ENCODE measurements at places on chromosomes 3 and 15. TPM values are rescaled to one million over a fixed set of nuclear protein-coding genes. Genes with fewer than 3 reads are reported as not detected.

DNA sequence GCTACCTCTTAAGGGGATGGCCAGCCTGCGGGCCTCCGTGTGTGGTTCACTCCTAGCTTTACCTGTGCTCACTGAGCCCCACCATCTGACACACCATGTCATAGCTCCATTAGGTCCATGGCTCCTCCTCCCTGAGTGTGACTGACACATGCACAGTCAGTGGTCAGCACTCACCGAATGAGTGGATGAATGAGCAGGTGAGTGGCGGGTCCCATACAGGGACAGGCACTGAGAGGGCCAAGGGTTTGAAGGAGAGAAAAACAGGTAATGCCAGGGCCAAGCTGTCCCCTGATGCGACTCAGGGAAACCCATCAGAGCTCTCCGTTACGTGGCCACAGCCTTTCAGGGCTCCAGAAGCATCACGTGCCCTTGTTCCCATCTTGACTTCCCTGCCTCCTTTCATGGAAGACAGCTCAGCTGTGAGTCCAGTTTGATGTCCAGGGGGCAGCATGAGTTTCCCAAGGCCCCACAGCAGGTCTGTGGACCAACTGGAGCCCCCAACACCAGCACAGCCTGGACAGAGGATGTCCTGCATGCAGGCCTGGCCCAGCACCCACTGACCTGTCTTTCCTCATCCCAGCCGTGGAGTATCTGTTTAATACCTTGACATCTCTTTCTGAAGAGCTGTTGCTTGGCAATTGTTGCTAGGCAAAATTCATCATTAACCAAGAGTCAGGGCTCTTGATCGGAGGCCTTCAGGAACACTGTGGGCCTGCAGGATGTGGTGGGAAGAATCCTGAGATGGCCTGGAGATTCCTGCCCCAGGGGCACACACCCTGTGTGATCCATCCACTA, 84.4 kb downstream of the PLXNA1 start:
- DNase-seq = no peak
- no peaks in the 10 kb centered on the region for H3K36me3 ChIP-seq
- H3K4me3 ChIP-seq = no peak overlapping the region
- no peaks in the 10 kb centered on the region for H3K27me3 ChIP-seq

- no peak overlapping the region for H3K4me3 ChIP-seq
- no peak overlapping the region for H3K27ac ChIP-seq
- H3K27me3 ChIP-seq = no peaks in the 10 kb centered on the region
These were observed 149.8 kb downstream of the MECOM start for GRCh38 chr3:169513672-169514071.

GRCh38 chr15:44735482-44736180, 697 bp upstream of the TRIM69 start:
- no peak overlapping the region for H3K4me3 ChIP-seq
- H3K27me3 ChIP-seq = no peaks in the 10 kb centered on the region
- peaks cover 20% of the 10 kb centered on the region for H3K4me1 ChIP-seq
- no peak for DNase-seq

DNA sequence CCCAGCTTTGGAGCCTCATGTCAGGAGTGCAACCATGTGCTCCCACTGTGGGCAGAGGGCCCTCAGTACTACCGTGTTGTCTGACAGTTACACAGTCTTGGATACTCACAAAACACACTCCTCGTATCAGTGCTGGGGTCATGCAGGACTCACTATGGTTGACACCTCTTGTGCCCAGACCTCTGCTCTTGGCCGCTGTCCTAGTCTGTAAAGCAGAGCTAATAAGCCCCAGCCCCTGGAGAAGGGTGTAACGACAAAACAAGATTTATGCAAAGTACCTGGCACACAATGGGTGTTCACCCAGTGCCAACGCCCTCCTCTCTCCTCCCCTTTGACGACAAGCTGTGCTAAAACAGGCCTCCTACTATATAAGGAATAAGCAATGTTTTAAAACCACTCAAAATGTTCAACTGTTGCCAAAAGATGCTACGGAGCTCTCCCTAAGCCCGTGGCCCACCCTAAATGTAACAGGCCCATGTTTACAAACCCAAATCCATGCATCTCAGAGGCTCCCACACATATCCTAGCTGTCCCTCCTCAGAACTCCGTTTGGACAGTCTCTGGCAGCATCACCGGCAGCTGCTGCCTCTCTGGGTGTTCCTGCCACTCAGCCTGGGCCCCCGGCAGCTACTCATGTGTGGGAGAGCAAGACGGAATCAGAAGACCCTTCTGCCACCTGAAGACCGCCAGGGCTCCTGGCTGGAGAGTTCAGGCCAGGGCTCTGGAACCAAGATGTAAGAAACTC, 65.8 kb downstream of the MRPL46 start:
- H3K4me1 ChIP-seq = no peaks in the 10 kb centered on the region
- H3K27me3 ChIP-seq = no peaks in the 10 kb centered on the region
- DNase-seq = no peak
- peak overlapping the region; percentile 18 for H3K27ac ChIP-seq
- no peaks in the 10 kb centered on the region for H3K36me3 ChIP-seq

- no peaks in the 10 kb centered on the region for H3K36me3 ChIP-seq
- no peak overlapping the region for H3K4me3 ChIP-seq
- H3K27me3 ChIP-seq = no peaks in the 10 kb centered on the region
- H3K4me1 ChIP-seq = peaks cover 6% of the 10 kb centered on the region
These were observed 138.9 kb downstream of the IGF1R start for GRCh38 chr15:98787194-98787593.

DNA sequence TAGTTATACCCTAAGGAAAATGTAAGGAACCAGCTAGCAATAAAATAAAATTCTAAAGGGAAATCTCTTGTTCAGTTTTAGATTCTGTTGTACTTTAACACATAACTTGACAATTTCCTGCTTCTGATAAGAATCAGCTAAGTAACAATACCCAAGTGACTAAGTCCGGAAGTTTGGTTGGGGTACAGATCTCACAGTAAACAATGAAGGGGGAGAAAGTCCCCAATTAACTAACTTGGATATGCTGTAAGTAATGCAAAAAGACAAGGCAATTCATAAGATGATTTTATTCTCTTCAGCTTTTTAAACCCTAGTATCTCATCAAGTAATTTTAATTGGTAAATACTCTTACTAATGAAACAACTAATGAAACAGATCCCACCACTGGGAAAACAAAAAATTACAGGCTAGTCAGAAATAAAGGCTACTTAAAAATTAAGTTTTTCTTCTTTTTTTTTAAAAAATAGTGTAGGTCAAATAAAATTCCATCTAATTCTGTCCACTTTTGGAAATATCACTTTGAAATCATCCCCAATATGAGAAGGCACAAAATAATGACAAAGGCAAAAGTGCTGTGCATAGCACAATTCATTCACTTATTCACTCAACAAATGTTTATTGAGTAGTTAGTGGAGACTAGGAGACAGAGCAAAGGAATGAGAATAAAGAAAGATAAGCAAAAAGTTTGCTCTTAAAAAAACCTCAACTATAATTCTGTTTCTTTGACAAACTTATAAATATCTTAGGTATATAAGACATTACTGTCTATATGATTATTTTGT, 37.8 kb upstream of the IL20RB start:
- peak; percentile 84 for DNase-seq
- H3K4me3 ChIP-seq = no peak overlapping the region
- peaks cover 15% of the 10 kb centered on the region for H3K4me1 ChIP-seq

GRCh38 chr3:174533286-174533685, 325.8 kb upstream of the NAALADL2 start:
- no peaks in the 10 kb centered on the region for H3K36me3 ChIP-seq
- H3K27me3 ChIP-seq = no peaks in the 10 kb centered on the region
- DNase-seq = no peak
- H3K27ac ChIP-seq = no peak overlapping the region
- no peaks in the 10 kb centered on the region for H3K4me1 ChIP-seq

Gene VEPH1
- total RNA-seq = 0.60 TPM
